Amygdala (tissue), 56 donors: ENCODE measurements at places on chromosomes 12 and 14.

GRCh38 chr12:61780435-61780834 lies 479.8 kb upstream of the USP15 start:
- DNase-seq: no peak

DNA sequence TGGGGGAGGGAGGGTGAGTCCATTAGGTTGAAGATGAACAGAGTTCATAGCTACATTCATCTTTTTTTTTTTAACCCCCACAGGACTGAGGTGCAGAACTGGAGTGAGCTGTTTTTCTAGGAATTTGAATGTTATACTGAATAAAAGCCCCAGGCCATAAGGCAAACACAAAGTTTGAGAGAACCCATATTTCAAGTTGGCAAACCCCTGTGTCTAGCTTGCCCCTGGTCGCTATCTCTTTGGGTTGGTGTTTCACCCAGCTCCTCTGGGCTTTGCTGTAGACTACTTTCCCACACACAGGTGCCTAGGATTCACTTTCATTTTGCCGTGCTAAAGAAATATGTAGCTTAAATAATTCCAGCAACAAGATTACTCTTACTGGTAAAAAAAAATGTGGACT lies 5.2 kb upstream of the LMO3 start:
- DNase-seq: no peak

DNA sequence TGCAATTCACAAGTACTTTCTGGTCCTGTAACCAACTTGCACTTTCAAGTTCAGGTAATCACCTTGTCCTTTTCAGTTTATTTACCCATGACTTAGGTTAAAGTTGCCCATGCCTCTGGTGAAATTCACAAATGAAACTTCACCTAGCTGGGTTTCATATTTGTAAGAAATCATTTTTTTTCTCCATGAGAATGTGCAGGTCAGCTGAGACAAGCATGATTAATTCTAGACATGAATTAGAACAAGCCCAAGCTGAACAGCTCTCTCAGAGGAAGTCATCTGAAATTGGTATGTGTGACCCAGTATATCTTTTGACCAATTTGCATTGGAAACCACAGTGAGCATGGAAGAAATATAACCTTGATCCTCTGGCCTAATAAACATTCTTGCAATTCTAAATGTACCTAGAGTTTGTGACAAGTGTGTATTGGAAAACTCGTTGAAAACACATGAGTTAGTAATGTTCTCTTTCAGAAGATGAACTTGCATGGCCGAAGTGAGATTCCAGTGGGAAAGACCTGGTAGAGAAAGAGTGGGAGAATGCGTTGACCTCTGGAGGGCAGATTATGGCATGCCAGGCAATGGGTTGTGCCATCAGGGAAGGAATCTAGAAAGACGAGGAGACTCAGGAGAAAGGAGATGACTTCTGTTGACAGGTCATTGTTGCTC lies 486.5 kb downstream of the ZFP36L1 start:
- DNase-seq: no peak

DNA sequence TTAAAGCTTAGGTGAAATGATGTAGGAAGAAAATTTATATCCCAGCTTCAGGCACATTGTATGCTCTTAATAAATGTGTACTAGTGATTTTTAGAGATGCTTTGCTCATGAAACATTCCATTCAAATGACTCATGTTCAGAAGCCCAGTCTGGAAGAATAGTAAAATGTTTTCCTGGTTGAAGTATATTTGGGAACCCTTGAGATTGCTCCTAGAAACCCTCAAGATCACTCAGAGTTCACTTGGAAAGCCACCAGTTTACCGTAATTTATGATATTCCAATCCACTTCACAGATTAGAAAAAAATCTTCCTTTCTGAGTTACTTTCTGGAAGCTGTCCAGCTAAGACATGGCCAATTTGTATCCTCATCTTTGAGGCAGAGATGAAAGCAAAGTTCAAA lies 186.4 kb downstream of the SYT10 start:
- no peak for DNase-seq

GRCh38 chr12:27198036-27198435 lies 46.0 kb upstream of the STK38L start:
- DNase-seq: no peak
